Ammon's horn (tissue), 1 donor: ENCODE measurements at places on chromosomes 7 and 10.
A peak's percentile ranks its signal among the peaks of the same experiment; 100 is the strongest.

GRCh38 chr10:113939212-113939860 lies 84.9 kb downstream of the NHLRC2 start:
- no peak for DNase-seq

DNA sequence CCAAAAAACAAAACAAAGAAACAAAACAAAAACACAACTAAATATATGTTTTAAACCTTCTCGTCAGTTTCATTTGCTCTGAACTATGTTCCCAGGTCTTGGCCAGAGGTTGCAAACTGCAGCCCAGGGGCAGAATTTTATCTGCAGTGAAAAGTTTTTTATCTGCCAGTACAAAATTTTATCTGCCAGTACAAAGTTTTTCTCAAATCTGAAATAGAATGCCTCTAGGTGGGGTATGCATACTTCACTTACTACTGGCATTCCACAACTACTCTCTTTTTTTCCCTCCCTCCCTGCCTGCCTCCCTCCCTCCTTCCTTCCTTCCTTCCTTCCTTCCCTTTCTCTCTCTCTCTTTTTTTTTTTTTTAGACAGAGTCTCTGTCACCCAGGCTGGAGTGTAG lies 9.4 kb upstream of the CLDN3 start:
- no peak for DNase-seq

- DNase-seq = no peak
Observed at GRCh38 chr10:13758756-13759155, 172.0 kb downstream of the PRPF18 start.

- DNase-seq = no peak
Observed at GRCh38 chr7:91465595-91466061, 201.4 kb downstream of the FZD1 start.

GRCh38 chr7:84981055-84981976 lies 205.5 kb downstream of the SEMA3D start:
- DNase-seq = no peak

DNA sequence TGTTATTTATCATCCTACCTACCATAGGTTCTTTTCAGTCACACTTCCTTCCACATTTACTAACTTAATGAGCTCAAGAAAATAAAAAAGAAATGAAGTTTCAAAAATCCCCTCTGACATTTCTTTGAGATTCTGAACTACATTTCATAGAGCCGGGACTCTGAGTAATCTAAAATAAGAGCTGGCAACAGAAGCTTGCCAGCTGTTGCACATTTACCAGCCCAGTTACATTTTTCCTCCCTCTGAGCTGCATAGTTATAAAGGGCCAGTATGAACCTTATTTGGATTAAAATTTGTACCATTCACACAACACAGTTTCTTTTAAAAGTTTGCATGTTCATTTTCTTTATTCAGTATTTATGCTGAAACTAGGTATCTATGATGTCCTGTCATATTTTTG lies 119.5 kb upstream of the CAV2 start:
- DNase-seq = no peak

- no peak for DNase-seq
Observed at GRCh38 chr10:71031603-71032002, 143.2 kb upstream of the PCBD1 start.

- DNase-seq = no peak
Observed at GRCh38 chr7:27157702-27158431, 1.4 kb upstream of the HOXA7 start.

- no peak for DNase-seq
Observed at GRCh38 chr10:2445370-2445769, 622.0 kb upstream of the PFKP start.

- no peak for DNase-seq
Observed at GRCh38 chr7:38448054-38448453, 174.6 kb upstream of the TARP start.

DNA sequence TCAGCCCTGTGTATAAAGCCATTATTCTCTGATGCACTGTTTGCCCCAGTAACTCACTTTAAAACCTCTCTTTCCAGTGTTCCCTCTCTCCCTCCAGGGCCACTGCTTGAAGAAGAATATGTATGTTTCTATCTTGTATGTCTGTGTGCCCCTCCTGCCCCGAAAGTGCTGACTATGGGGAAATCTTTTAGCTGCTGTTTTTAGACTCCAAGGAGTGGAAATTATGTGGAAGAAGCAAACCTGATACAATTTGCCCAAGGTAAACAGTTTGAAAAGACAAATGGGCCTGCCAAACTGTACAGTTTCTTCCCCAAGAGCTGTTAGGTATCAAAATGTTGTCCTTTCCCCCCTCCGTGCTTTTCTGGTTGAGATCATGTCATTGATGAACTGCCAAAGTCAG lies 3.4 kb downstream of the ADRA2A start:
- no peak for DNase-seq

- no peak for DNase-seq
Observed at GRCh38 chr10:7354330-7355047, 56.3 kb downstream of the SFMBT2 start.

- no peak for DNase-seq
Observed at GRCh38 chr10:70830164-70830563, 14.4 kb downstream of the SGPL1 start.

- no peak for DNase-seq
Observed at GRCh38 chr7:85125651-85126131, 61.2 kb downstream of the SEMA3D start.

GRCh38 chr10:44801383-44802327 lies 109.5 kb upstream of the TMEM72 start:
- DNase-seq = peak; percentile 32

GRCh38 chr10:70068925-70069324 lies 16.3 kb downstream of the MACROH2A2 start:
- DNase-seq = no peak
